ENCODE measurements at places on chromosomes 5 and 9.

DNA sequence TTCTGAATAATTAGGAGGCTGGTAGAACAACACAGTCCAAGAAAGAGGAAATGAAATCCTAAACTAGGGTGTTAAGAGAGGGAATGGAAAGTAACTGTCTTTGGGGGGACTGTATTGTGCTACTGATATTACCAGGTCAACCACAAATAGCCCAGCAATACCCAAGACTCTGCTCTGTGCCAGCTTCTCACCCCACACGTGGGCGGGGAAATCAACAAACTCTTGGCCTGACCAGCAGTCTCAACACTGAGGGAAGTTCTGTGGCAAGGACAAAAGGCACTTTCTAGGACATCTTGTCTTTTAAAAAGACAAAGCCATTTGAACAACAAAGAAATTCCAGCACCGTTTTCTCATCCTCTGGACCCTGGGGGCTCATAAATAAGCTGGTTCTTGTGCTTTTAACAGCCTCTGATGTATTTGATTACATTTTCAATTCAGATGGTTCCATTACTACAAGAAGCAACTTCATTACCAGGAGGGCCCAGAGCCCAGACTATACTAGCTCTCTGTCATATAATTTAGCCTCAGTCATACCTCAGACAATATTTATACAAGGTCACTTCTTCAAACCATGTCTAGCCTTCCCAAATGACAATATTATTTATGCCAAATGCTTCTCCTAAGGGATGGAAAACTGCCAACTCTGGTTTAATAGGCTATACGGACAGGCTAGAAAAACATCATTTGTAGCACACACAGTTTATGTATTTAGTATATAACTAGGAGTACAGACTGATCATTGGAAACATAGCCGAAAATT, 297.8 kb downstream of the CWC27 start:
- no peak for DNase-seq

- DNase-seq, result no peak
These were observed 153.5 kb upstream of the STK32A start for GRCh38 chr5:147081311-147081764.

DNA sequence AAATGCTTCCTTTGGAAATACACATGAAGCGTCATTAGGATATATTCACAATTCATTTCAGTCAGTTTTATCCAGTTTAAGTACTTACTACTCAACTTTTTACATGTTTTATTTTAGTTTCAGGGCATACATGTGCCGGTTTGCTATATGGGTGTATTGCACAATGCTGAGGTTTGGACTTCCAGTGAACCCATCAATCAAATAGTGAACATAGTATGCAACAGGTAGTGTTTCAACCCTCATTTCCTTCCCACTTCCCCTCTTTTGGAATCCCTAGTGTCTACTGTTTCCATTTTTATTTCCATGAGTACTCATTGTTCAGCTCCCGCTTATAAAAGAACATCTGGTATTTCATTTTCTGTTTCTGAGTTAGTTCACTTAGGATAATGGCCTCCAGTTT, 74.7 kb downstream of the TMEM161B start:
- peak; percentile 4 for DNase-seq

- no peak for DNase-seq
These were observed 3.6 kb downstream of the AK1 start for GRCh38 chr9:127873886-127874285.

DNA sequence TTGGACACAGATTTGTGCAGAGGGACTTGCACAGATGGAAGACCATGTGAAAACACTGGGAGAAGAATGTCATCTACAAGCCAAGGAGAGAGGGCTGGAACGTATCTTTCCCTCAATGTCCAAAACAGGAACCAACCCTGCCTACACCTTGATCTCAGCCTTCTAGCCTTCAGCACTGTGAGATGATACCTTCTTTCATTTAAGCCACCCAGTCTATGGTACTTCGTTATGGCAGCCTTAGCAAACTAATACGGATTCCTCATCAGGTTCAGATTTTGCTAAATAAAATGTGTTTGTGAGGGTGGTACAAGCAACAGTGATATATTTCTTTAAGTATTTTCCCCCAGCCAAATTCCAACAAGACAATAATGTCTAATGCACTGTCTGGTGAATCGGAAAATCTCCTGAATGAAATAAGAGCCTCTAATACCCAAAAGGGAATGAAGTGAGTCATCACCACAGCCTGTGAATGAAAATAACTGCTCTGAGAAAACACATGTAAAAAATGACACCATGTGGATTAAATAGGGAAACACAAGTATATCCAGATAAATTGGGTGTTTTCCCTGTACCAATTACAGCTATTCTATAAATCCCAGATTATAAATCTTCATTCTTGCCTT, 182.8 kb upstream of the TARS1 start:
- peak; percentile 23 for DNase-seq

DNA sequence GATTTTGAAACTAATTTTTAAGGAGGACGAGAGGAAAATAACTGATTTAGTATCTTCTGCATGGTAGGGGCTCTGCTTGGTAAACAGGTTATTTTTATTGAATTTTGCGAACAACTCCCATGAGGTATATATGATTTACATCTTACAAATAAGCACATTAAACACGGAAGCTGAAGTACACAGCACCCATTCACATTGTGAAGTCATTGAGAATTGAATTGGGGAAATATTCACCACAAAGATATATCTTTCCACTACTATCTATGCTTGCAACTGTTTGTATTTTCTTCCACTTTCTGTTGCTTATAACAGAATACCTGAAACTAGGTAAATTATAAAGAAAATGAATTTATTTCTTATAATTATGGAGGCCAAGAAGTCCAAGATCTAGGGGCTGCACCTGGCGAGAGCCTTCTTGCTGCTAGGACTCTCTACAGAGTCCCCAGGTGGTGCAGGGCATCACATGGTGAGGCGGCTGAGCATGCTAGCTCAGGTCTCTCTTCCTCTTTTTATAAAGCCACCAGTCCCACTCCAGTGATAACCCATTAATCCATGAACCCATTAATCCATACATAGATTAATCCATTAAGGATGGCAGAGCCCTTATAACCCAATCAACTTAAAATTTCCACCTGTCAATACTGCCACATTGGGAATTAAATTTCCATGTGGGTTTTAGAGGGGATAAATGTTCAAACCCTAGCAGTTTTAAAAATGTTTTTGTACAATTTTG, 79.0 kb upstream of the ZNF608 start:
- no peak for DNase-seq

DNA sequence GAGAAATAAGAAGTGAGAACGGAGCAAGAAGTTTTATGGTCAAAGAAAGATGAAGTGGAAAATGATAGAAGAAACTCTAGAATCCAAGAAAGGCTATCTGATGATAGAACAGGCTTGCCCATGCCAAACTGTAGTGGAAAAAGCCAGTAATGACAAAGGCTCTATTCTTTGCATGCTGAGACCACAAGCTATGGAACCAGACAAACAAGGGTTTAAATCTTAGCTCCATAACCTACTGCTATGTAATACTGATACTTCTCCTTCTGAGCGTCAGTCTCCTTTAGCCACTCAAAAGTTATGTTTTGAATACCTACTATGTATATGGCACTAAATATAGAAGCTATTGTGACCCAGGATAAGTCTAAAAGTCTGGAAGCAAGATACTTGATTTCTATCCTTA, 51.2 kb upstream of the TRIM32 start:
- DNase-seq, result no peak

Data from hematopoietic multipotent progenitor cell treated with erythropoietin and hydrocortisone succinate and interleukin-3 and kit ligand, for 6 days (in vitro differentiated cells).